ENCODE measurements at places on chromosomes 2 and 18.

DNA sequence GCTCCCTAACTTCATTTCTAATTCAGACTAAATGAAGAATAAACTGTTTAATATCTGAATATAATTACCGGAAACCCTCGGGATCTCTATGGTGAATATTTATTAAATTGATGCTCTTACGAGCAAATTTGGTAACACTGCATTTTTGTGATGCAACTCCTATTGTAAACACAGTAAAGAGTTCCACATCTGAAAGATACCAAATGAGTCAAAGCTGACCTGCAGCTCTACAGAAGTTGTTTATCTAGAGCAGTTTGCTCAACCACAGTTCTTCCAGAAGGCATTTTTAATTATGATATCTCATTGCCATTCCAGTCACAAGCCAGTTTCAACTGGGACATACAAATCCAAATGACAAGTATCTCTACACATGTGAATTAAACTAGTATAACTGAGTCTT lies 129.7 kb downstream of the PKP4 start:
- DNase-seq, result no peak

DNA sequence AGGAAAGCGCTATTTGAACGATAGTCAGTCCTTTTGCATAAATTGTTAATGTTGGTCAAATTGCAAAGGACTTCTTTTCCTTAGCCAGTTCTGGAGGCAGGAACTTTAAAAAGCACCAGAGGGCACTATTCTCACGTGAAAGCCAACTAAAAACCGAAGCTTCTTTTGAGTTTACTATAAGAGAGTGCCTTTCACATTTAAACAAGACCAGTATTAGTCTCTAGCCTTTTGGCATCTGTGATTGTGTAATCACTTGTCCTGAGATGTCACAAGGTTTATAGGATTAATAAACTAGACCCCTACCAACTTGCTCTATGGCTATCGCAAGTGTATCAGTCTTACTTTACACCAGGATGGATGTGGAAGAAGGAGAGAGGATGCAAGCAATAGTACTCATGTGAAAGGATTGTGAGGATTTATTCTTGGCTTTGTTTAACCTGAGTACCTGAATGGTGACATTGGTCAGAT lies 14.4 kb upstream of the STAT4 start:
- peak; percentile 17 for DNase-seq

DNA sequence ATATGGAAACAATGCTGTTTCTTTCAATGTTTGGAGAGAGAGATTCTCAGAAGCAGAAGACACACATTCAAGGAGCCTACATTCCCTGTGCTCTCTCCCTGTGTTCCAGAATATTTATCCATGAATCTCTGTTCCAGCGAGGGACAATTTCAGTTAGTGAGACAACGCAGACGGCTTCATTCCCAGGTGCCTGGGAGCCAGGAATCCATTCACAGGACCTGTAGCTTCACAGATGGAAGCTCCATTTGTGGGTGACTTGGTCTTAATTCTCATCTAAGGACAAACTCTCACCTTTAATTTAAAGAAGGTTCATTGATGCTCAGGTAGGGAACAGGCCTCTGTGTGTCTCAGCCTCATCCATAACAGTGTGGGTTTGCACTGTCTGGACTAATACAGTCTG lies 1156.6 kb downstream of the RPIA start:
- DNase-seq, result no peak

GRCh38 chr2:160376576-160376975 lies 117.0 kb downstream of the RBMS1 start:
- no peak for DNase-seq

DNA sequence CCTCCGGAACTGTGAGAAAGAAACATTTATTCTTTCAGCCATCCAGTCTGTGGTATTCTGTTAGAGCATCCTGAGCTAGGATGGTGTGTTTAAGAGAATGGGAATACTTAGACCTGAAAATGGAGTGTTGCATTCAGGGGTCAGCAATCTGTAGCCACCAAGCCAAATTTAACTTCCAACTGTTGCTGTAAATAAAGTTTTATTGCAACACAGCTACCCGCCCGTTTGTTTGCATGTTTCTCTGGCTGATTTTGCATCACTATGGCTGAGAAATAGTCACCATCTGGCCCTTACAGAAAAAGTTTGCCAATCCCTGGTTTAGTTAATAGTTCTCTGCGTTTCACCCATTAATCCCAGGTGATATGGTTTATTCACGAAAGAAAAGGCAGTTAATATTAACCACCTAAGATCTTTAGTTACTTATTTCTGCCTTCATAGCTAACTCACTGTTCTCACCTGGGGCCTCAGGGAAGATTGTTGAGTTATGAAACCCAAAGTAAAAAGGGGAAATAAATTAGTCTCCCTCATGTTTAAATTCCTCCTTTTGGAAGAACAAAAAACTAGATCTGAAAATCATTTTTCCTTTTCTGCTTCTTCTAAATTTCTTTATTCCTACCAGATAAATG lies 9.5 kb upstream of the CYS1 start:
- DNase-seq, result no peak

GRCh38 chr2:101736233-101736632 lies 38.7 kb downstream of the MAP4K4 start:
- no peak for DNase-seq

GRCh38 chr2:39325966-39326365 lies 82.2 kb upstream of the CDKL4 start:
- DNase-seq, result no peak
